Prostate gland (tissue), 2 donors: ENCODE measurements at places on chromosomes 7 and 10. TPM values are rescaled to one million over a fixed set of nuclear protein-coding genes. Genes with fewer than 3 reads are reported as not detected.

The PDZD8 gene
- 38.7 TPM for total RNA-seq

The MCM10 gene
- total RNA-seq: 1.6 TPM

The ST8SIA6 gene
- total RNA-seq: 1.1 TPM

The GIMAP8 gene
- 6.5 TPM for total RNA-seq

The SPDYE2B gene
- not detected for total RNA-seq

The AMPH gene
- total RNA-seq: 5.9 TPM

The PLXNA4 gene
- total RNA-seq: 0.41 TPM
